Suprapubic skin (tissue), 4 donors: ENCODE measurements at places on chromosomes 3 and 15.
A peak's percentile ranks its signal among the peaks of the same experiment; 100 is the strongest.

DNA sequence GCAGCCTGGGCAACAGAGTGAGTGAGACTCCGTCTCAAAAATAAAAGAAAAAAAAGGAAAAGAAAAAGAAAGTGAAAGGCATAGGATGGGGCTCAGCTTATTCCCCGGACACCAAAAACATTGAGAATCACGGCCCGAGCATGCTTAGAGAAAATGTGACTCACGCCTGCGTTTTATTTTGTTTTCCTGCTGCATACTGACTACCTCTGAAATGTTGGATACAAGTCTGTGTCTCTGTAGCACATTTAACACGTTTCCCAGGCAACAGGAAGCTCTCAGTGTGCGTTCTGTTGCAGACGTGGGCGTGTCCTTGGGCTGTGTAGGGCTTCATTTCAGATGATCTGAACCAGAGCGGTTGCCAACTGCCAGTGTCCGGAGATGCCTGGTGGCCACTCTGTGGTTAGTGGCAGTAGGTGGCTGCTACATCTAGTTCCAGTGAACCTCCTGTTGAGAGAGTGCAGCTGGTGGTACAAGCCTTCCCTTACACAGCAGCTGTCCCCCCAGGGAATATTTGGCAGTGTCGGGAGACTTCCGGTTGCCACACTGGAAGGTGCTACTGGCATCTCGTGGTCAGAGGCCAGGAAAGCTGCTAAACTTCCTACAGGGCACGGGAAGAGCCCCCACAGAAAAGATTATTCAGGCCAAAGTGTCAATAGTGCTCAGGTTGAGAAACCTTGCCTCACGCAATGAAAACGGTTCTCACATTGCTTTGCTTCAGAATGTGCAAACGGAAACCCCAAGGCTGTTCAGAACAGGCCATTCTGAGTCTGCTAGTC lies 3.0 kb downstream of the SLC51A start:
- no peaks in the 10 kb centered on the region for H3K27me3 ChIP-seq
- peak; percentile 81 for DNase-seq
- peak overlapping the region; percentile 37 for H3K27ac ChIP-seq
- no peaks in the 10 kb centered on the region for H3K36me3 ChIP-seq
- H3K4me3 ChIP-seq: peak overlapping the region; percentile 31

DNA sequence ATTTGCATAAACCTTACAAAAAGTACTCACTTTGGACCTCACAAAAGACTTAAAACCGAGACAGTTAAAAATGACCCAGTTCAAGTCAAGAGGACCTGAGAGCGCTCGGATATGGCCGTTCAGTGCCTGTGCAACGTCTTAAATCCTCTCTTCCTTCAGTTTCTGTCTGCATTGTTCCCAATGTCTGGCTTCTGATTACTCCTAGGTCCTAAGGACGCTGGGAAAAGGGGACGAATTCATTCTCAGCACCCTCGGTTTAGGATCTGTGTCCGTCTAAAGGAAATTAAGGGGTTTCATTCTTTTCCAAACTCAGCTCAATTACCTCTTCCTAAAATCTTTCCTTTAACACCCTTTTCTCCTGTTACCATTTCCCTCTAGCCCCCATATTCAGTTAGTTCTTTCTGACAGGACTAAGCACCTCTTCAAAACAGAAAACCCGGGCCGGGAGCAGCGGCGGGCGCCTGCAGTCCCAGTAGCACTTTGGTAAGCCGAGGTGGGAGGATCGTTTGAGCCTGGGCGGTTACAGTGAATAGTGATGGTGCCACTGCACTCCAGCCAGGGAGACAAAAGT lies 970 bp downstream of the DPPA4 start:
- H3K4me3 ChIP-seq: peak overlapping the region; percentile 35
- no peaks in the 10 kb centered on the region for H3K4me1 ChIP-seq
- H3K27me3 ChIP-seq: peaks cover 16% of the 10 kb centered on the region
- H3K36me3 ChIP-seq: no peaks in the 10 kb centered on the region
- DNase-seq: no peak

GRCh38 chr3:133487204-133487603 lies 86.3 kb upstream of the CDV3 start:
- DNase-seq: no peak
- no peak overlapping the region for H3K27ac ChIP-seq
- peaks cover 5% of the 10 kb centered on the region for H3K4me1 ChIP-seq
- H3K4me3 ChIP-seq: no peak overlapping the region

DNA sequence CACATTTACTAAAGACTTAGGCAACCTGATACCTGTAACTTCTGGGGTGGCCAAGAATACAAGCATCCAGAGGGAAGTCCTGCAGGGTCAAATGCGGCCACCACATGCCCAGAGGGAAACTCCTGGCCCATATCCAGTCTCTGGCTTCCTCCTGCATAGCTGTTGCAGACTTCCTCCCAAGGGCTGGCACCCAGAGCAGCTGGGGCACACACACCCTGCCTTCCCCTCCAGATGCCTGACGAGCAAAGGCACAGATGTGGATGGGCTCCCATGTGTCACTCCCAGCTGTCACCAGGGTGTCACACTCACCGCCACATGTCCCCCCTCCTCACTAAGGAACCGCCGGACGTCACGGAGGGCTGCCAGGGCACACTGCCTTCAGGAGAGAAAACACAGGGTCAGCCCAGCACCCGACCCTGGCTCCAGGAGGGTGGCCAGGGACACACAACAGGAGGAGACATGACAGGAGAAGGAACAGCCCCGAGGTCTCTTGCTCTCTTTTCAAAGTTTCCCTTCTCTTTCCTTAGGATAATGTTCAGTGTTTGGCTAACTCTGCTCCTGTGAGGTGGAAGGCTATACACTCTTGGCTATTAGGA lies 13.2 kb downstream of the PFKFB4 start:
- DNase-seq: no peak
- H3K27ac ChIP-seq: no peak overlapping the region
- H3K36me3 ChIP-seq: peaks cover 16% of the 10 kb centered on the region
- no peak overlapping the region for H3K4me3 ChIP-seq
- no peaks in the 10 kb centered on the region for H3K27me3 ChIP-seq
- H3K4me1 ChIP-seq: no peaks in the 10 kb centered on the region

DNA sequence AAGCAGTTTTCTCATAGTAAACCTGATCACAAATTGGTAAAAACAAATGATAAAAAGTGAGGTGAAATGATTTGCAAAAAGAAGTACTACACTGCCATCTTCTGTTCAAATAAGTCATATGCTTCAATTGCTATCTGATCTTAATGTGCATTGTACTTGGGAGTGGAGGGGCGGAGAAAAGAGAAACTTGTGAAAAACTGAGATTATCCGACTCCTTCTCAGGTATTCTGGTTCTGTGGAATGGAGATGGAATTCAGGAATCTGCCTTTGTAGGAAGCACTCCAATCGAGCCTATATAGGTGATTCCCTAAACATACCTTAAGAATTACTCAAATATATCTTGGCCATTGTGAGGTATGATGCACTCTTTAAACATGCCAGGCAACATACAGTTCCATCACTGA lies 180.6 kb downstream of the CHL1 start:
- DNase-seq: no peak
- no peaks in the 10 kb centered on the region for H3K4me1 ChIP-seq
- H3K4me3 ChIP-seq: no peak overlapping the region
- H3K27me3 ChIP-seq: no peaks in the 10 kb centered on the region
- no peaks in the 10 kb centered on the region for H3K36me3 ChIP-seq
- H3K27ac ChIP-seq: no peak overlapping the region

DNA sequence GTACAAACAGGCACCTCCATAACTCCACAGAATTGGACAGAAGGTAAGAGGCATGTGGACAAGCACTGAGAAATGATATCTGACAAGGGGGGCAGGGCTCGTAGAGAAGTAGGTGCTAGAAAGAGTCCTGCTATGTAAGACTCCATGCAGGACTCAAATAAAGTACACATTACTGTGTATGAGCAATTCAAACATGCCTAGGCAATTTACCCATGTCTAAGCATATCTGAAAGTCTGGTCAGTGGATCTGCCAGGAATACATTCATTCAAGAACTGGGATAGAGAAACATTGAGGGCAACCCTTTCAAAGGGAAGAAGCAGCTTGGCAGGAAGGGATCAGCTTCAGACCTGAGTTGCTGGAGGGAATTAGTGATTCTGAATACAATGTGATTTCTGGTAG lies 174.1 kb upstream of the MCTP2 start:
- no peaks in the 10 kb centered on the region for H3K36me3 ChIP-seq
- no peak for DNase-seq
- no peak overlapping the region for H3K4me3 ChIP-seq

DNA sequence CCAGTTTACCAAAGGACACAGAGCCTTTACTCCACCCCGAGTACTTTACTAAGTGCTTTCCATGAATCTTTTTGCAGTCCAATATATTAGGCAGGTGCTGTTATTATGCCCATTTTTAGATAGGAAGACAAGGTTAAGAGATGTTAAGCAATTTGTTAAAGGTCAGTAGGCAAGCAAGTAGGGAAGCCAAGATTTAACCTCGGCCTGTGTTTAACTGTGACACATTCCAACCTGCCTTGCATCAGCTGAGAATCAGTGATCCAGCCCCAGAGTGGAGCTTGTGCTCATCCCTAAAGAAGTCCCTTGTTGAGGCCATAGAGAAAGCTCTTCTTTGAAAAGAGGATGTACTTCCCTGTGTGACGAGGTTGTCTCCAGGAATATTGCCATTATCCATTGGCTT lies 51.3 kb upstream of the C15orf61 start:
- no peaks in the 10 kb centered on the region for H3K27me3 ChIP-seq
- H3K4me1 ChIP-seq: peaks cover 35% of the 10 kb centered on the region
- no peaks in the 10 kb centered on the region for H3K36me3 ChIP-seq
- H3K4me3 ChIP-seq: no peak overlapping the region

DNA sequence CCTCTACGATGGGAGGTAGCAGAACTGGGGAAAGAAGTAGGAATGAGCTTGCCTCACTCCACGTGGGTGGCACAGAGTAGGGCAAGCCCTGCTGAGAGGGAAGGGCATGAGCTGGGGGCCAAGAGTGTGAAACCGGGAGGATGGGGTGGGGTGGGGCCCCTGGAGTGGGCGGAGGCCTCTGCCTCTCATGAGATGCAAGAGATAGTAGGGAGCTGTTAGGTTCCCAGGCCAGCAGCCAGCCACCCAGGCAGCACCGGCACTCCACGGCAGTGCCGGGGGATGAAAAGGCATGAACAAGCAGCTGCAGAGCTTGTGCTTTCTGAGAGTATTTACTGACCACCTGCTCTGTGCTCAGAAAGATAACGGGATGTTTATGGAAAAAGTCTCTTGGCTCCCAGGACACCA lies 24.4 kb upstream of the PLA2G4E start:
- DNase-seq: no peak
- no peak overlapping the region for H3K27ac ChIP-seq
- H3K4me3 ChIP-seq: no peak overlapping the region
- no peaks in the 10 kb centered on the region for H3K27me3 ChIP-seq
- no peaks in the 10 kb centered on the region for H3K36me3 ChIP-seq

GRCh38 chr3:160667452-160667851 lies 9.5 kb upstream of the ARL14 start:
- H3K27me3 ChIP-seq: no peaks in the 10 kb centered on the region
- no peak overlapping the region for H3K4me3 ChIP-seq
- DNase-seq: no peak
- H3K36me3 ChIP-seq: no peaks in the 10 kb centered on the region
- H3K27ac ChIP-seq: no peak overlapping the region
- H3K4me1 ChIP-seq: no peaks in the 10 kb centered on the region

DNA sequence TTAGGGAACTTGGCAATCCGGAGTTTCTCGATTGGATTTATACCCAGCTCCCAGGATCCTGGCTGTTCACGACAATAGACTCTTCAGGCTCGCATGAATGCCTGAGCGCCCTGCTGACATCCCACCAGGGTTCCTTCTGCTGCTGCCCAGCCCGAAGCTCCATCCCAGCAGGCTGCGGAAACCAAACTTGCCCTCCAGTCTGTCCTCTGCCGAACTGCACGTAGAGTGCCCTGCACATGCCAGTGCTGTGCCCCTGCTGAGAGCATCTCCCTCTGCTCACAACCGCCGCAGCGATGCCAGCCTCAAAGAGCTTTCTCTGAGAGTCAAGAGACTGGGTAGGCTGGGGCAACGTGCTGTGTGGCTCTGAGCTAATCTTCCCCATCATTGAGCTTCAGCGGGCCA lies 6.9 kb downstream of the ADAMTS7 start:
- peaks cover 5% of the 10 kb centered on the region for H3K27me3 ChIP-seq
- H3K4me1 ChIP-seq: no peaks in the 10 kb centered on the region
- no peak overlapping the region for H3K27ac ChIP-seq
- DNase-seq: no peak
- H3K4me3 ChIP-seq: no peak overlapping the region

- DNase-seq: no peak
- no peak overlapping the region for H3K27ac ChIP-seq
- H3K4me1 ChIP-seq: no peaks in the 10 kb centered on the region
- H3K4me3 ChIP-seq: no peak overlapping the region
- H3K27me3 ChIP-seq: no peaks in the 10 kb centered on the region
These were observed 3.1 kb downstream of the C3orf20 start for GRCh38 chr3:14678015-14678503.

- H3K4me3 ChIP-seq: no peak overlapping the region
- no peak for DNase-seq
- H3K4me1 ChIP-seq: peaks cover 11% of the 10 kb centered on the region
- no peaks in the 10 kb centered on the region for H3K36me3 ChIP-seq
- no peaks in the 10 kb centered on the region for H3K27me3 ChIP-seq
These were observed 36.1 kb downstream of the SLMAP start for GRCh38 chr3:57792198-57792597.

- DNase-seq: no peak
- no peaks in the 10 kb centered on the region for H3K27me3 ChIP-seq
- no peak overlapping the region for H3K4me3 ChIP-seq
- no peak overlapping the region for H3K27ac ChIP-seq
These were observed 2.7 kb upstream of the MAPK6 start for GRCh38 chr15:52016316-52016715.

DNA sequence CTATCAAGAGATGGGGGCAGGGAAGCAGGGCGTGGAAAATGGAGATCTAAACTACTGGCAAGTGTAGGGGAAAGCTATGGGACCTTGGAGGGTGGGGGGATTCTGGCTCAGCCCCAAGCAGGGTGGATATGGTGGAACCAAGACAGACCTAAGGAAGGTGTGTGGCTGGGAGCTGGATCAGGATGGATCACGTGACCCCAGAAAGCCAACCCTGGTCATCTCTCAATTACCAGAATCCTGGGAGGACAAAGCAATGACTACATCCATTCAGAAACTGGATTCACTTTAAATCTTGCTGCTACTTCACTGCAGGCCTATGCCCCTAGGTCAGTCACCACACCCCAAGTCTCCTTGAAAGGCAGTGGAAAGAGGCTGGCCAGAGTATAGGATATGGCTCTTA lies 68.4 kb downstream of the WHAMM start:
- DNase-seq: no peak
- H3K36me3 ChIP-seq: peaks cover 8% of the 10 kb centered on the region
- no peak overlapping the region for H3K4me3 ChIP-seq
- H3K4me1 ChIP-seq: no peaks in the 10 kb centered on the region

DNA sequence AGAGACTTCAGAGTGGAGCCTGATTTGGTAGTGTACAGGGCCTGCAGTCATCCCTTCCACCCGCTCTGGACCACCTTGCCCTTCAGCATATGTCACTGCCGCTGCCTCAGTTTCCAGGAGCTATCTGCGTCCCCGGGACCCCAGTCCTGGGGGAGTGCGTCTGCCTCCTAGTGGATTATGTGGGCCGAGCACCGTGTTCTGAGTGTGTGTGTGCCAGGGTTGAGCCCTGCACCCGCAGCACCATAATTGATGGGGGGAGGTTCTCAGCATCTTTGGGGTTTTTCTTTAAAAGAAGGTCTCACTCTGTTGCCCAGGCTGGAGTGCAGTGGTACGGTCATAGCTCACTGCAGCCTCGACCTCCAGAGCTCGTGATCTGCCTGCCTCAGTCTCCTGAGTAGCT lies 33.6 kb downstream of the CD276 start:
- H3K27ac ChIP-seq: no peak overlapping the region
- H3K4me1 ChIP-seq: no peaks in the 10 kb centered on the region
- no peaks in the 10 kb centered on the region for H3K27me3 ChIP-seq
- no peak overlapping the region for H3K4me3 ChIP-seq

- no peak overlapping the region for H3K27ac ChIP-seq
- no peaks in the 10 kb centered on the region for H3K27me3 ChIP-seq
- no peak overlapping the region for H3K4me3 ChIP-seq
- peaks cover 10% of the 10 kb centered on the region for H3K4me1 ChIP-seq
- H3K36me3 ChIP-seq: no peaks in the 10 kb centered on the region
These were observed 62.8 kb downstream of the OTOL1 start for GRCh38 chr3:161559177-161559998.
